ENCODE measurements at places on chromosomes 6 and 20.

- DNase-seq, result no peak
Measured at GRCh38 chr6:132218059-132218696, 183.1 kb downstream of the MOXD1 start.

- no peak for DNase-seq
Measured at GRCh38 chr6:41191569-41191968, 9.4 kb downstream of the TREML2 start.

- no peak for DNase-seq
Measured at GRCh38 chr6:5896476-5897200, 110.1 kb downstream of the NRN1 start.

- DNase-seq, result no peak
Measured at GRCh38 chr6:142648036-142648451, 296.9 kb downstream of the HIVEP2 start.

- DNase-seq, result no peak
Measured at GRCh38 chr6:138431256-138432062, 27.4 kb downstream of the HEBP2 start.

DNA sequence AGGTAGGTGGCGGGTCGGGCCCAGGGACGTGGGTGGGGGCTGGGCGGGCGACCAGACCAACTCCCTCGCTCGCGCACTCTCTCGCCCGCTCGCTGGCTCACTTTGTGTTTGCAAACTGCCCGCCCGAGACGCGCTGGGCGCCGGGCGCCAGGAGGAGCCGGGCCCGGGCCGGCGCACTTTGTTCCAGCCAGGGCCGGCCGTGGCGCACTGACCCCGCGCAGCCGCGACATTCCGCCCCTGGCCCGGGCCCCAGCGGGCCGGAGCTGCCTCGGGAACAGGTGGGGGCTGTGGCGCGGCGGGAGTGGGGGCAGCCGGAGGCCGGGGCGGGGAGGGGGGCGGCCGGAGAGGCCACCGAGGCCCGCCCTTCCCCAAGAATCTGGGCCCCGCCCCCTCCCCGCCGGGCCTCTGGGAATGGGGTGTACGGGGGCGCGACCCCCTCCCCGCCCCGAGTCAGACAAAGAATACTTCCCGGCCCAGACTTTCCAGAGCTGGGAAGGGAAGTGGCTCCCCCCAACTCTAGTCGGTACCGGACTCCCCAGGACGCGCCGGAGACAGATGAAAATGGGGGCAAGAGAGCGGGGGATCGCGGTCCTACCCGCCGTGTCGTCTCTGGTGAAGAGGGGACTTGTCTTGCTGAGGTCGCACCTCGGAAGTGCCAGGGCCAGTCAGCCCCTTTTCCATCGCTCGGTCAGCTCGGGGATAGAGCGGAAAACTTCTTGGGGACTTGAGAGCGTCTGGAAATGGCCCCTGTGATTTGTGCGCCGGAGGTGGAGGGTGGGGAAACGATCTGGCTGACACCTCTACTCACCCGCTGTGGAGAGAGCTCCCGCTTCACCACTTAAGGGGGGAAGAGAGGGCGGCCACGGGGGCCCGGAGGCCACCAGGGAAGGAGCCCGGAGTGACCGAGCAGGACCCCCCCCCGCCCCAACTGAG is 951 bp downstream of the FOXP4 start:
- no peak for DNase-seq

Data from NCI-H2171 (cell line).